ENCODE measurements at places on chromosomes 5 and 9. TPM values are rescaled to one million over a fixed set of nuclear protein-coding genes. Genes with fewer than 3 reads are reported as not detected.

- H3K36me3 ChIP-seq: no peaks in the 10 kb centered on the region
- no peak overlapping the region for H3K4me3 ChIP-seq
- H3K27ac ChIP-seq: no peak overlapping the region
- no peaks in the 10 kb centered on the region for H3K27me3 ChIP-seq
- H3K4me1 ChIP-seq: no peaks in the 10 kb centered on the region
Observed at GRCh38 chr5:147998704-147999103, 65.1 kb upstream of the SPINK5 start.

DNA sequence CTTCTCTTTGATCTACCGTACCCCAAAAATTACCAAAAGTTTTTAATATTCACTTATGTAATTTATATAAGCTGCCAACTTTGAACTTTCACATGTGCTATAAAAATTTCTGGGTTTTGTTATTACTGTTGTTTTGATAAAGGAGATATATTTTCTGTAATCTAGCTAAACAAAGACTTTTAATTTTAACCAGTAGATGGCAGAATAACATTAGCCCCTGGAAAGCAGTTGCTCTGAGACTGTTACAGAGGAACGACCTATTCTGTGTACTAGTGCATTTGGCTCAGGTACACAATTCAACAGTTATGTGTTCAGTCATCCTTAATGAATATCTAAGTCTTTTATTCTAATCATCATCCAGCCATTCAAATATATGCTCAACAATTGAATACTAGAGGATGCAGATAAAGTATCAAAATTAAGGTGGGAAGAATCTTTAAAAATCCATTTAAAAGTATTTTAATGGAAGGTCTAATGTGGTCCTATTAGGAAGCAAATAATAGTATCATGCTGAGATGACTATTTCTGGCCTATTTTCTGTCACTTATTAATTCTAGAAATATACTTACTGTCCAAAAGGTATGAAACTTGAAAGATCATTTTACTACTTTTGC lies 8.6 kb downstream of the KLHL9 start:
- peaks cover 18% of the 10 kb centered on the region for H3K36me3 ChIP-seq
- H3K27me3 ChIP-seq: no peaks in the 10 kb centered on the region
- DNase-seq: no peak
- H3K4me1 ChIP-seq: peaks cover 30% of the 10 kb centered on the region
- H3K27ac ChIP-seq: no peak overlapping the region
- no peak overlapping the region for H3K4me3 ChIP-seq

DNA sequence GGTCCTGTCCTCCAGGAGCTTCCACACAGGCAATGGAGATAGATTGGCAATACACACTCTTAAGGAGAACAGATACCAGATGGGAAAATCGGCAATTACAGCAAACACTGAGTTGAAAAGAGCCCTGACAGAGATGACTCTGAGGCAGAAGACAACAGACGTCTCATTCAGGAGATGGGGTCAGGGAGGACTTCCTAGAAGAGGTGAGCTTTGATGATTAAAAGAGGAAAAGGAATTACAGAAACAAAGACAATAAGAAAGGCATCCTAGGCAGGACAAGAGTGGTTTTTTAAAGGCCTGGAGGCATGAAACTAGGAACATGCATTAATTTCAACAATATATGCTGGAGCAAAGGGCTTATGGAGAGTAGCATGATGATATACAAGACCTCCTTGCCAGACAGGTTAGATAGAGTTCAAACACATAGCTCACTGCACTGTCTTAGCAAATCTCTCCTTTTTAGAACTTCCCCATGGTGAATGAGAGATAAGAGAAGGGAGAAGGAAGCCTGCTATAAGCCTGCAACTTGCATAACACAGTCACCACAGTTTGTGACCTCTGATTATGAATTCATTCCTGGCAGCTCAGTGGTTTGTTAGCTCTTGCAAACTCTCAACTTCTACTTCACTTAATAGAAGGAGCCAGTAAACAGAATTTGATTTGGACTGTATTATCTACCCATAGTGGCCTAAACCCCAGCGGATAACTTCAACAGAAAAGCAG lies 48.5 kb downstream of the SIL1 start:
- no peaks in the 10 kb centered on the region for H3K36me3 ChIP-seq
- no peak for DNase-seq
- H3K27ac ChIP-seq: no peak overlapping the region
- H3K4me3 ChIP-seq: no peak overlapping the region
- peaks cover 39% of the 10 kb centered on the region for H3K4me1 ChIP-seq
- no peaks in the 10 kb centered on the region for H3K27me3 ChIP-seq

DNA sequence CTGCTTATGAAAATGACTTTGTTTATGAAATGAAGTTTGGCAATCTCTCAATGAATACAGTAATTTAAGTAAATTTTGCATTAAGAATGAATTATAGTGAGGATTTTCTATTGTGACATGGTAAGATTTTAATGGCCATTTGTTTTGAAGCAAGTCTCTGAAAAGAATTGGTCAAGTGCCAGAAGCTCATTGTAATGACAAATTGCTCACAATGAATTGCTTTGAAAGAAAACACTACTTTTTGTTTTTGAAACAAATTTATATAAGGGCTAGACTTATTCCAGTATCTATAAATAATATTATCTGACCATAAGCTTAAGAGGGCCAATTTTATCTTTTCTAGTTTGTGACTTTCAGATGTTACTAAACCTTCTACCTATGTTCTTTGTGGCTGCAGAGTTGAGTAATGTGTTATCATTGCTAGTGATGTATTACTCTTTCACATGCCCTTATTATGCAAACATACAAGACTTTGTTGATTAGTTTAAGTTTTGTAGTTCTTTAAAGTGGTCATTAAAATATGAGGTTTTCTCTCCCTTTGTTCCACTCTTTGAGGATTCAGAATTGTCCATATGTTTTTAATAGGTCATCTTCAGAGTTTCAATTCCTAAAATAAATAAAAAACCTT lies 93.0 kb upstream of the ZNF608 start:
- no peak overlapping the region for H3K4me3 ChIP-seq
- H3K4me1 ChIP-seq: no peaks in the 10 kb centered on the region
- no peaks in the 10 kb centered on the region for H3K36me3 ChIP-seq
- H3K27me3 ChIP-seq: no peaks in the 10 kb centered on the region
- no peak for DNase-seq

GRCh38 chr5:175582697-175583096 lies 75.2 kb upstream of the HRH2 start:
- H3K36me3 ChIP-seq: no peaks in the 10 kb centered on the region
- H3K4me1 ChIP-seq: peaks cover 6% of the 10 kb centered on the region
- H3K27ac ChIP-seq: no peak overlapping the region
- no peak for DNase-seq
- H3K27me3 ChIP-seq: no peaks in the 10 kb centered on the region
- no peak overlapping the region for H3K4me3 ChIP-seq

- DNase-seq: no peak
- no peak overlapping the region for H3K27ac ChIP-seq
- no peaks in the 10 kb centered on the region for H3K36me3 ChIP-seq
- peaks cover 22% of the 10 kb centered on the region for H3K4me1 ChIP-seq
- no peak overlapping the region for H3K4me3 ChIP-seq
Observed at GRCh38 chr9:122336189-122336588, 34.6 kb upstream of the PTGS1 start.

GRCh38 chr9:81537964-81538363 lies 151.4 kb downstream of the TLE1 start:
- peak overlapping the region; percentile 77 for H3K27ac ChIP-seq
- DNase-seq: no peak
- no peaks in the 10 kb centered on the region for H3K36me3 ChIP-seq
- no peaks in the 10 kb centered on the region for H3K27me3 ChIP-seq

- no peak for DNase-seq
- no peaks in the 10 kb centered on the region for H3K36me3 ChIP-seq
- peaks cover 13% of the 10 kb centered on the region for H3K4me1 ChIP-seq
Observed at GRCh38 chr9:73026375-73026774, 73.5 kb upstream of the ALDH1A1 start.

DNA sequence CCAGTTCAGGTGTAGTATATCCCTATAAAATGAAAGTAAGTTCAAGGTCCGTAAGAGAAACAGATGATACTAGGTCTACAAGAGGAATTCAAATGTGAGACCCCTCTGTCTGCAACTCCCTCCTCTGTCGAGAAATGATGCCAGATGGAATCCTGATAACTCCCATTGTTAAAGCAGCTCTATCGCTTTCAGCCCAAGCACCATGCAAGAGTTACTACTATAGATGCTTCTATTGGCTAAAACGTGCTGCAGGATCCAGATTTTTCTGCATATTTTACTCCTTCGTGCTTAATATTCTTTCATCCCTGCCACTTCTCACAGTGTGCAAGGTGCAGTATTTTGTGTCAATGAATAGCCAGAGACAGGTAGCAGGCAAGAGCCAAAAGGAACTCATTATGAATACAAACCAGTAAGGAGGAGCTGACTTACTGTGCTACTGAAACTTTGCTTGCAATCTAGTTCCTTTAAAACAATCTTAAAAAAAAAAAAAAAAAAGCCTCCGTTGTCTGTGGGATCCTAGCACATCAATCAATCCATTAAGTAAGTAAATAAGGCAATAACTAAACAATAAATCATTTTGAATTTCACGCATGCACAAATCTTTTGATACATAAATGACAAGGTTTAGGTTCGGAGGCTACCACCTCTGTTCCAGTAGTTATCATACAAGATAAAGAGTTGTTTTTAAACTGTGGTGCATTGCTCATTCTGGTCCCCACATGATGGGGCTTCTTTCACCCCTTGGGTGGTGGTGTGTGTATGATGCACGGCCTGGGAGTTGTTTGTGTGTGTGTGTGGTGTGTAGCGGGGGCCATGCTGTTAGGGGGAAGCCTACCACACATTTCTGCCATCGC lies 151.1 kb upstream of the MPDZ start:
- H3K4me1 ChIP-seq: peaks cover 19% of the 10 kb centered on the region
- no peaks in the 10 kb centered on the region for H3K36me3 ChIP-seq
- no peaks in the 10 kb centered on the region for H3K27me3 ChIP-seq
- peak overlapping the region; percentile 4 for H3K4me3 ChIP-seq
- DNase-seq: no peak

DNA sequence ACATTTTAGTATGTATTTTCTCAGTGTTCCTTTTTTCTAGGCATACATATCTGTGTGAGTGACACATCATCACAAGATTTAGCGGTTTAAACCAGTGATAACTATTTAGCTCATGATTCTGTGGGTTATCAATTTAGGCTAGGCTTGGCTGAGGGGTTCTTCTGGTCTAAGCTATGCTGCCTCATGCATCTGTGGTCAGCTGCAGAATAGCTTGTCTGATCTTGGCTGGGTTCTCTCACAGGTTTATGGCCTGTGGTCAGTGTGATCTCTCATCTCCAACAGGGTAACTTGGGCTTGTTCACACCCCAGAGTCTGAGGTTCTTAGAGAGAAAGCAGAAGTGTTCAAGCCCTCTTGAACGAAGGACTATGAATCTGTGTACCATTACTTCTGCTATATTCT lies 363.3 kb downstream of the KDM4C start:
- no peaks in the 10 kb centered on the region for H3K27me3 ChIP-seq
- H3K4me1 ChIP-seq: peaks cover 19% of the 10 kb centered on the region
- no peak for DNase-seq
- H3K36me3 ChIP-seq: no peaks in the 10 kb centered on the region
- no peak overlapping the region for H3K4me3 ChIP-seq
- H3K27ac ChIP-seq: no peak overlapping the region

DNA sequence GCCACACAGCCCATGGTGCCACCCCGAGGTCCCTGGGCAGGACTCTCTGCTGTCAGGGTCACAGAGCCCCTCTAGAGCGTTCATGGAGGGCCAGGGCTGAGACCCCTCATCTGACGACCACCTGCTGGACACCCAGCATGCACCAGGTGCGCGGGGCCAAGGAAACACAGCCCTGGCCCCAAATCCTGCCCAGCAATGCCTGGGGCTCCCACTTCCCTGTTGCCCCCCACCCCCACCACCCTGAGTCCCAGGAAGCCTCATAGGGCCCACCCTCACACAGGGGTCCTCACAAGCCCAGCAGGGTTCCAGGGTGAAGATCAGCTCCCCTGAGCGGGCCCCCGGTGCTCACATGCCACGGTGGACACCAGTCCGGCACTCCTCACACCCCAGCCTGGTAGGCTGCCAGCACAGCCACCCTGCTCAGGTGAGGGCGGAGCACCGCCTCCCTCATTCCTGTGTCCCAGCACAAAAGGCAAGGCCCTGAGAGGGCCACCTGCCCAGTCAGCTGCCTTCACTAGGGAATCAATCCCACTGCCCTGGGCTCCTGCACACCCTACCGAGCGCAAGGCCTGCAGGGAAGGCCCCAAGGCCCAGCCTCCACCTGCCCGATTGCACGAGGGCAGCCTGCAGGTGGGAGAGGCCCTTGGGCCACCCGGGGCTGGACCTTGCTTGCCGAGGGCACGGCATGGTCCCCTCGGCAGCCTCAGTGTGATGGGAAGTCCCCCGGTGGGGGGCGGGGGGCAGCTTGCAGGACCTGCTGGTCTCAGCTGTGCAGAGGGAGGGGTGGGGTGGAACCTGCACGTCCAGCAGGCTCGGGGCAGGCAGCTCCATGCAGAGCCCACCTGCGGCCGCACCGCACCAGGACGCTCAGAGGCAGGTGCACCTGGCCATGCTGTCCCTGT lies 56.4 kb upstream of the UBAC1 start:
- peaks cover 18% of the 10 kb centered on the region for H3K4me1 ChIP-seq
- H3K36me3 ChIP-seq: peaks cover 10% of the 10 kb centered on the region
- H3K27ac ChIP-seq: no peak overlapping the region
- no peak for DNase-seq

DNA sequence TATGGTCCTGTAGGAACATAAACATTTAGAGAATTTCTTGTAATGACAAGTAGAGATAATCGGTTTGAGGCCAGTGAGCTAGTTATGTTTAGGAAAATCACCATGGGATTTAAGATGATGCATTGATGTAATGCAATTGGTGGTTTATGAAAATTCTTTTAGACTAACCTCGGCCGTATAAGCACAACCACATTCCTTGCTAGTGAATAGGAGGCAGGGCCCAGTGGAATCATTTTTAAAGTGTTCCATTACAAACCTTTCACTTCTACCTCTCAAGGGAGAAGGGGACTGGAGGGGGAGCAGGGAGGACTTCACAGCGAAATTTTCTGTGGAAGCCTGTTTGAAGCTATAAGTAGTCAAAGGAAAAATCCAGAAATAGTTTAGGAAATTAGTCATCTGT lies 71.8 kb upstream of the NFIL3 start:
- DNase-seq: no peak
- no peaks in the 10 kb centered on the region for H3K36me3 ChIP-seq
- H3K4me1 ChIP-seq: no peaks in the 10 kb centered on the region
- no peak overlapping the region for H3K4me3 ChIP-seq

DNA sequence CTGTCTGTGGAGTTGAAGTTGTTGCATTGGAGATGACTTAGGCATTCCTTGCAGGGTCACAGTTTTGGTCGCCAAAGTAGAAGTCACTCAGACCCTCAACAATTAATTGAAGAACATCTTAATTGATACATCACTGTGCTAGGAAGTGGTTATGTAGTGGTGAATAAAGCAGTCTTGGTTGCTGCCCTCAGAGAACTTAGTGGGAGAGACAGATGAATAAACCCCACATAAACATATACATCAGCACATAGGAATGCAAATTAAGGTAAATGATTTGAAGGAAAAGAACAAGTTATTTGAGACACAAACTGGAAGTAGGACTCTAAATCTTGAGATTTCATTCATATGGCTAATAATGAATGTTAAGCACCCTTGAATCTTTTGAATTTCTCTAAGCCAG lies 25.7 kb downstream of the FAM174A start:
- no peaks in the 10 kb centered on the region for H3K36me3 ChIP-seq
- H3K27ac ChIP-seq: no peak overlapping the region
- no peak overlapping the region for H3K4me3 ChIP-seq
- no peaks in the 10 kb centered on the region for H3K4me1 ChIP-seq
- no peaks in the 10 kb centered on the region for H3K27me3 ChIP-seq

NMUR2 gene
- total RNA-seq: not detected

NR5A1 gene
- total RNA-seq: not detected

SVEP1 gene
- total RNA-seq: 3.8 TPM

SPINK6 gene
- not detected for total RNA-seq

CYLC2 gene
- not detected for total RNA-seq

SGCD gene
- total RNA-seq: 53.5 TPM
